ENCODE measurements at places on chromosomes 6 and 20.

- DNase-seq = no peak
Measured at GRCh38 chr6:135382182-135382628, 115.3 kb downstream of the AHI1 start.

DNA sequence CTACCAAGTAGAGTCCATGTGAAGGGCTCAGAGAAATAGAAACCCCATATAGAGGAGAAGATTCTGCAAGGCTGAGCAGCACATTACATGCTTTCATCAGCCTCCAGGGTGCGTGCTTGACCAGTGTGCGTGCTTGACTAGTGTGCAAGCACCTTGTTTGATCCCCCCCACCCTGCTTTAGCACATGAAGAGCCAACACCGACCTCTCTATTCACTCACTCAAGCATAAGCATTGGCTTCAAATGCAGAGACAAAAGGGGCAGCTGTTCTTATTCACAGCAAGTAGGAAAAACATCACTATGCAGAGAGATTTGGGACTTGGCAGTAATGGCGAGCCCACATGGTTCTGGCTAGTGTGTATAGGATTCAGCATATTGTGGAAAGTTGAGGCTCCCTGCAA, 278.7 kb upstream of the RNF217 start:
- no peak for DNase-seq

GRCh38 chr20:17468073-17468840, 62.9 kb downstream of the BFSP1 start:
- no peak for DNase-seq

DNA sequence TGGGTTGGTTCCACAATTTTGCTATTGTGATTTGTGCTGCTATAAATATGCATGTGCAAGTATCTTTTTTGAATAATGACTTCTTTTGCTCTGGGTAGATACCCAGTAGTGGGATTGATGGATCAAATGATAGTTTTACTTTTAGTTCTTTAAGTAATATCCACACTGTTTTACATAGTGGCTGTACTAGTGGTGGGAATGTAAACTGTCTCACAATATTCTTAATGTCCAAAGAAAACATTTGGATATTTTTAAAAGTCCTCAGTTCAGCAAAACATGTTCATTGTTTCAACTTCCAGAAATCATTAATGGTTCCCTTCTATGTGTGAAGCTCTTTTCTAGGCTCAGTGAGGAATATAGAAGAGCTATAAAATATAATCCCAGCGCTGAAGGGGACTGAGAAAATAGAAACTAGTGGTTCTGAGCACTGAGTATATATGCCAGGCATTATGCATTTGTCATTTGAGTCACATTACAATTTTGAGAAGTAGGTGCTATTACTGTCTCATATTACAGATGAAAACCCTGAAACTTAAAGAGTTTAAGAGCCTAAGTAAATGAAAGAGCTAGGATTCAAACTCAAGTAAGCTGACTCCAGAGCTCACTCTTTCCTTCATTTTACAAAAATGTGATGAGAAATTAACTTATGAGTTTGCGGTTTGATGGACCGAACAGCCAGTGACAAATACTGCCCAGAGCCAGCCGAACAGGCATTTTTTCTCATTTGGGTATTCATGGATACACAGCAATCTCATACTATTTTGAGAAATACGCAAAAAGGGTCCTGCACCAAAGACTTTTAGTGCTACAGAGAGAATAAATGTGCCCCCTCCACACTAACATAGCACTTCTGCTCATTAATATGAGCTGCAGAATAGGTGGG, 250.1 kb downstream of the TBX18 start:
- no peak for DNase-seq
